ENCODE measurements at places on chromosomes 5 and 9.

DNA sequence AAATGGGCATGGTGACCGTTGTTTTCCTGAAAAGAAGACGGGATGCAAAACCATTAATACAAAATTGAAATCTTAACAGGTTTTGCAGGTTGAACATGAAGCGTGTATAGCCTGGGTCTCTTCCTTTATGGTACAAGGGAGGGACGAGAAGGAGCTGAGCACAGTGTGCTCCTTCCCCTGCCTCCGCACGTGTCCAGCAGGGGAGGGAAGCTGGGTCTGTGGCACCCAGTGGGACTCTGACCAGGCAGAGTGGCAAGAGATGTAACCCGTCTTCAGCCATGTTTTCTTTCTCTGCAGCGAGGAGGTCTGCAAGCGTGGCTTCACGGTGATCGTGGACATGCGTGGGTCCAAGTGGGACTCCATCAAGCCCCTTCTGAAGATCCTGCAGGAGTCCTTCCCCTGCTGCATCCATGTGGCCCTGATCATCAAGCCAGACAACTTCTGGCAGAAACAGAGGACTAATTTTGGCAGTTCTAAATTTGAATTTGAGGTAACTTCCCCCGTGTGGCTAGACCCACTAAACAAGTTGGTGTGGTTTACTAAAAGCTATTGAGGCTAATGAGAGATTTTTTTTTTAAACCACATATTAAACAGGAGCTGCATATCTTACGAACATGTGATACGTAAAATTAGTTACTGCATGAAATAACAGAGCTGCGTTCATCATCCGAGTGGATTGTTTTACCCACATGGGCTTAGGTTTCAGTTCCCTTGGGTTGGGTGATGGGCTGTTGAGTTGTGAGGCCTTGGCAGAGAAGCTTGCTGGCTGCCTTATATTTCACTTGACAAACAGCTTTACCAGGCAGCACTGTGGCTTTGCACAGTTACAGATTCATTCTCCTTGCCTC, 143.7 kb downstream of the TRIO start:
- DNase-seq, result no peak

DNA sequence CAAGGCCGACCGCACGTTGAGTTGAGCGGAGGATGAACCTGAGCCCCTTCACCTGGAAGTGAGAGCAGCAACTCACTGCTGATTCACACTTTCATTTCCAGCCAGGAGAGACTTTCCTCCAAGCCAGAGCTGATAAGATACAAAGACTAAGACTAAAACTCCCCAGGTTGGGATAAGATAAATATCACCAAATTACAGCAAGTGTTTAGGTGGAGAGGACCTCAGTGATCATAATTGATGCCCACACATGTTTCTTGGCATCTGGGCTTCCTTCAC, 6.4 kb upstream of the NKD2 start:
- DNase-seq, result no peak

GRCh38 chr5:173313351-173313801, 14.8 kb downstream of the STC2 start:
- no peak for DNase-seq

- DNase-seq, result no peak
Observed at GRCh38 chr9:136624184-136624951, 38.3 kb upstream of the EGFL7 start.

DNA sequence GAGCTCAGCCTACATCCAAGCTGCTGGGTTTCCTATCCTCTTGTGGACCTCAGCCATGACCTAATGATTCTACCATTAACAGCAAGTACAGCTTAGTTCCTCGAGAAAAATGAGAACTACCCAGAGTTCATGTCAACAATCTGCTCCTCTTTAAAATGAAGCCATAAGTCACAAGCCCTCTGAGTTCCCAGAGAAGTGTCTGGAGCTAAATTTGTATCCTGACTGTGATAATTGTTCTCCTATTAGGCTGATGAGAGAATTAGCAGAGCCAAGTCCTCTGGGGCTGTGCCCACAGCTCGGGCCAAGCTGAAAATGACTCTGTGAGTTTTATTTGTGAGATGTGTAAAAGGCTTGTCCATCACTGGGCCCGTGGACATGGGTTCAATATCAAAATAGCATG, 145.1 kb upstream of the SMIM23 start:
- no peak for DNase-seq

DNA sequence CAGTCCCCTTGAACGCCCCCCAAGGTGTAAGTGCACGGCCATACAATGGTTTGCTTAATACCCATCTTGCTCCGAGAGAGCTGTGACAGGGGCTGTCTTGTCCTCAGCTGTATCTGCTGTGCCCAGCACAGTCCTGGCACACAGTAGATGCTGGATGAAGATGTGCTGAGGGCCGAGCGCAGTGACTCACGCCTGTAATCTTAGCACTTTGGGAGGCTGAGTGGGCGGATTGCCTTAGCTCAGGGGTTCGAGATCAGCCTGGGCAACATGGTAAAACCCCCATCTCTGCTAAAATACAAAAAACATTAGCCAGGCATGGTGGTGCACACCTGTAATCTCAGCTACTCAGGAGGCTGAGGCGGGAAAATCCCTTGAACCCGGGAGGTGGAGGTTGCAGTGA, 53.6 kb downstream of the C9orf50 start:
- no peak for DNase-seq
